ENCODE measurements at places on chromosomes 16 and 17.

- no peak for DNase-seq
Observed at GRCh38 chr16:69793526-69793925, 31.4 kb downstream of the WWP2 start.

- DNase-seq = no peak
Observed at GRCh38 chr16:79843631-79844043, 243.1 kb upstream of the MAF start.

DNA sequence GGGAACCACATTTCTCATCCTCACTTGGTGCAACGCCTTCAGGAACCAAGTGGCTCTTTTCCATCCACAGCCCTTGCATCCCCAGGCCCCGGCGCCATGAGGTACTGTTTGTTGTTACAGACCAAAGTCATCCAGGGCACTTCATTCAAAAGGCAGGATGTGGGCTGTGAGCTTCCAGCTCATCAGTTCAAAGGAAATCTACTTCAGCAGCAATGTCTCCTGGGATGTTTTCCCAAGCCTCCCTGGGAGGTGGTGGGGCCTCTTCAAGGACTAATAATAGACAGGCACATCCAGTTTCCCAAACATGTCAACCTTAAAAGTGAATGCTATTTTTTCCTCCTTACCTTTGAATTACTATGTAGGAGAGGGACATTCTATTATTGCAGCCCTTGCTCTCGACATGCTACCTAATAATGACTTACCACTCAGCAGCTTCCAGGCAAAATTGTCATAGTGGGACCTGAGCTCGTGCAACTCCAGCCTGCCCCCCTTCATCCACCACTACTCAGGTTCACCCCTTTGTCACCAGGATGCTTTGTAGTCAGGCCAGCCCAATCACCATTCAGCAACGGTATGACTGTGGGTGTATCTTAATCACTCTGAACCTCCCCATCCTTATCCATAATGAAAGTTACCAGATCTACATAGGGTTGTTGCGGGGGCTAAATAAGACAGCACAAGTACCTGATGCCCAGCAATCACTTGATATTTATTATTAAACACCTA lies 1.7 kb upstream of the PRKCB start:
- no peak for DNase-seq

GRCh38 chr16:64872101-64872500 lies 249.8 kb downstream of the CDH11 start:
- DNase-seq = no peak

DNA sequence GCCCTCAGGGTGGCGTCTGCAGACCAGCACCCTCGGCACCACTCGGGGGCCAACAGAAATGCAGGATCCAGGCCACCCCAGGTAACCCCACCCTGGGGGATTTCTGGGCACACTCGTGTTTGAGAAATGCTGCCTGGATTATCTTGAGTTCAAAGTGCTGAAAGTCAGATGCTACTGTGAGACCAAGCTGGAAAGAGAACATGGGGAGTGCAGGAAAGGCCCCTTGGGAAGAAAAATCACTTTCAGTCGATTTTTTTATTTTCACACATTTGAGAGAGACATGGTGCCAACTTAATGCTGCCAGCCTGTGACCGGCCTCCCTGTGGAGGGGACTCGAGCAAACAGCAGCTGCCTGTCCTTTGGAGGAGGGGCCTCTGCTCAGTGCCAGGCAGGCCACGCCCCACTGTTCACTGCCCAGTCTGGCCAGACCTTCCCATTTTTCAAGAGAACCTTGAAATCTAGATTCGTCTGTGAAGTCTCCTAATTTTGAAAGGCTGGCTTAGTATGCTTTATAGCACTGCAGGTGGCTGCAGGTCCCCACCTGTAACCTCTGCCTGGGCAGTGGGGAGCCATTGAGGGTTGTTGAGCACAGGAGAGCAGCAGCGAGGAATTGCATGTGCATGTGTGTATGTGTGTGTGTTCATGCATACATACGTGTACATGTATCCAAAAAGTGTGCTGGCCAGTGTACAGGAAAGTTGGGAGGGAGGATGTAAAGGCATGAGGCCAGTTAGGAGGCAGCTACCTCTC lies 70.7 kb upstream of the PLCG2 start:
- DNase-seq = no peak

GRCh38 chr16:66849549-66849948 lies 5.3 kb downstream of the CA7 start:
- no peak for DNase-seq

- DNase-seq = no peak
Observed at GRCh38 chr16:27232901-27233625, 29.7 kb downstream of the KDM8 start.

DNA sequence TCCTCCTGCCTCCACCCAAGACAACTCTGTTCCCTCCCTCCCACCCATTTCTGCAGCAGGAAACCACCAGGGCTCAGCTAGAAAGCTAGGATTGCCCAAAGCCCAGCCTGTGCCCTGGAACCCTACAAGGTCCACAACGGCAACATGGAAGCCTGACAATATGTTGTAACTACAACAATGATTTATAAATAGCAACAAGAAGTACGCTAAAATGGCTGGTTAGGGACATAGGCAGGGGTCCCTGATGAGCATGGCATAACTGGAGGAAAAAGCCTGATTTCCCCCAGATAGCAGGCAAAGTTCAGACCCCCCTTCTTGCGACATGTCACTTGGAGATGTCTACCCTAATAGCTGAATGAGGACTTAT lies 6.6 kb downstream of the ST3GAL2 start:
- no peak for DNase-seq

GRCh38 chr17:80460429-80460834 lies 16.0 kb downstream of the NPTX1 start:
- no peak for DNase-seq

Data from NCI-H1048 (cell line).